ENCODE measurements at places on chromosomes 6 and 20.
A peak's percentile ranks its signal among the peaks of the same experiment; 100 is the strongest.

- DNase-seq, result no peak
Observed at GRCh38 chr6:126344181-126344580, 4.3 kb downstream of the CENPW start.

DNA sequence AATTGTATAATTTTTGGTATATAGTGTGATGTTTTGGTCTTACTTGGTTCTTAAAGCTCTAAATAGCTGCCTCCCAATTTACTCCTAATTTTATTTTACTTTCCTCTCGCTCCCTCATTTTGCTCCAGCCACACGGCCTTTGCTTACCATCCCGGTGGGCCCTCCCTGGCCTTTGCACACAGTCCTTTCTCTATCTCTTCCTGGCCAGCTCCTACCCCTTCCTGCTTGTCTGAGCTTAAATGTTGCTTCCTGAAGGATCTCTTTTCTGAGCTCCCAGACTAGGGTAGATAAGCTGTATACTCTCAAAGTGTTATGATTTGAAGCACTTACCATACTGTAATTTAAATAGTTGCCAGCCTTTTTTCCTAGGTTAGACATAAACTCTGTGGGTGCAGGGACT lies 121.7 kb downstream of the UTRN start:
- DNase-seq, result no peak

DNA sequence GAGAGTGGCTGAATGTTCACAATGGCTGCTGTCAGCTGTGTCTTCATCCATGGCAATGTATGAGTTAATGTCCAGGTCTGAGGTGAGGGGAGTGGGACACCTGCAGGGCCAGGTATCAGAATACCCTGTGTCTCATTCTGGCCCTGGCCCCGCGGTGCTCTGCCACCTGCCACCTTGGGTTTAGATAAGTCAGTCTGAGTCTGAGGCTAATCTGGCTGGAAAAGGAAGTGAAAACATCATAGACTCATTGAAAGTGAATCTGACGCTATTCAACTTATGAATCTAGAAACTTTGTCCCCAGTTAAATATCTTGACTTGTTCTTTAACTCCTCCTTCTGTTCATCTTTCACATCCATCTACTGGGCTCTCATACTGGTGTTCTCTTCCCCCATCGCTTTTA lies 267.1 kb upstream of the JAG1 start:
- DNase-seq, result no peak

DNA sequence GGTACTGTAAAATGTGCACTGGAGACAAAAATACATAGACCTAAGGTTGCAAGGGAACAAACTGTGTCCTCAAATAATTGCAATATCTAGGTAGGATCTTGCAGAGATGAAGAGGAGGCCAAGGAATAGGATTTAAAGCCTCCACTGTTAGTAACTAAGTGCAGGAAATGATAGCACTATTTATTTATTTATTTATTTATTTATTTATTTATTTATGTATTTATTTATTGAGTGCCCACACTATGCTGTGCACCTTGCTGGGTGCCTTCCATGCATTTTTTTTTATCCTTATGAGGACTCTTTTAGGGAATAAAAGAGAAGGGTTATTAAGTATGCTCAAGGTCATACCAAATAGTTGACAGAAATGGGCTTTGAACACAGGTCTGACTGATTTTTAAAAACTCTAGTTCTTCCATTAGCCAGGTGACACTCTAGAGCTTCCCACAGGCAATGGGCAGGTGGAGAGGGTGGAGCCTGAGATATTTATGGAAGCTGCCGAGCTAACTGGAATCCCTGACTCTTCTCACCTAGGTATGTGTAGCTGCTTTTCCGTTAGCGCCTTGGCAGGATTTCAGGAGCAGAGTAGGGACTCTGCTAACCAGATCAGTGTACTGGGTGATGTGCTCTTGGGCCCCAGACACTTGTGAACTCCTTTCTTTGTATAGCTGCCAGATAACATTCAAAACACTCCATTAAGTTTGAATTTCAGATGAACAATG lies 12.8 kb upstream of the NUP153 start:
- DNase-seq, result no peak

- DNase-seq, result no peak
Observed at GRCh38 chr6:158906926-158907325, 87.8 kb upstream of the EZR start.

DNA sequence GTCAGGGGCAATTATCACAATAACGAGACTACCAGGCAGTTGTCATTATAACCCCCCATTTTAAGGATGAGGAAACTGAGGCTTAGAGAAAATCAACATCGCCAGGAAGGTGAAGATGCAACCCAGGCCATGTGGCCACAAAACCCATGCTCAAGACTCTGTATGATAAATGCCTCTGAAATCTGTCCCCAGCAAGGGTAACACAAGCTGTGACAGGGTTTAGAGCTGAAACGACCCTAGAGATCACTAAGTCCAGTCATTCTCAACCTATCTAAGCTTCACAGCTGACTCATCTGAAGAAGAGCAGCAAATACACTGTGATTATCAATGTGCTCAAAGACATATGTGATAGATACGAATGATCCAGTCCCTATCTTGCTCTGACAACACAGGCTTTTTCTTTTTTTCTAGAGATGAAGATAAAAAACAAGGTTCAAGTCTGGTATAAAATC lies 47.0 kb downstream of the ARHGAP18 start:
- no peak for DNase-seq

DNA sequence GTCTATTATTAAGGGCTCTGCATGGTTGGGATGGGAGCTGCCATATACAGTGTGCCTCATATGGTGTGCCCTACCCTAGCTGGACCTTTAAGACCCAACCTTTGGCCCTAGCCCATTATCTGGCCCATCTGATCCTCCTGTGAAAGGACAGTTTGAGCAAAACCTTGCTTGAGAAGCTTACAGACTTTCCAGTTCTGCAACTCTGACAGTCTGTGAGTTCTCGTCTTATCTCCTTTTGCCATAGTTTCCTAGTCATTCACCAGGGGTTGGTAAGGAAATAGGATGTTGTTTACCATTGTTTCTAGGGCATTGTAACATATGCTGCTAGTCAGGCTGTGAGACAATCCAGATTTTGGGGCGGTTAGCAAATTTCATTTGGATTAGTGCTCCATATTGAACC lies 17.2 kb downstream of the CTNNBL1 start:
- DNase-seq, result no peak

GRCh38 chr6:106574741-106575458 lies 54.4 kb downstream of the RTN4IP1 start:
- DNase-seq, result no peak

DNA sequence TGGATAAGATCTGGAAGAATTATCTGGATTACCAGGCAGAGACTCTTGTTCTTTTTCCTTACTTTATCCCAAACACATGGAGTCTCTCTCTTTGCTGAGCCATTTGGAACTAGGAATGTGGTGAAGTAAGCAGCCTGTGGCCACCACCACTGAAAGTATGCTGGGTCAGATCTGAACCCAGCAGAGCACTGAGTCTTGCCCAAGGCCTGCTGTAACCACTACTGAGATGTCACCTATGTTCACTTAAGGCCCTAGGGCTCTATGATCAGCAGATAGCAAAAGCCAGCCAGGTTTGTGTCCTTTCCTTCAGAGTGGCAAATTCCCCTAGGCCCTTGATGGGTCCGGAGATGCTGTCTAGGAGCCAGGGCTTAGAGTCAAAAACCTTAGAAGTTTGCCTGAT lies 103.3 kb upstream of the PLN start:
- no peak for DNase-seq

DNA sequence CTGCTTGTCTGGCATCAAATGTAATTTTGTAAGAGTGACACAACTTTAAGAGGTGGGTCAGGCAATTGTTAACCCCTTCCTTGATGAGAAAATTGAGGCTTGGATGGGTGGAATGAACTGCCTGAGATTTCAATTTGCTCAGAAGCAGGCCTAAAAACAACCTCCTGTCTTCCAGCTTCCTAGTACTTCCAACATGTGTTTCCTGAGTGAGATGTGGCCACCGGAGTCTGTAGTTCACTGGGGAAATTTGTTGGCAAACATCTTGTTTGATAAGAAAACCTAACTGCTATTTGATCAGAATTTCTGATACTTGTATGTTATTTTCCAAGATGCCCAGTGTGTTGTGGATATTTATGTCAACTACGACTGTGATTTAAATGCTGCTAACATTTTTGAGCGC lies 51.3 kb downstream of the ARFGEF2 start:
- no peak for DNase-seq

GRCh38 chr20:10432079-10432478 lies 1.9 kb downstream of the MKKS start:
- DNase-seq, result no peak

DNA sequence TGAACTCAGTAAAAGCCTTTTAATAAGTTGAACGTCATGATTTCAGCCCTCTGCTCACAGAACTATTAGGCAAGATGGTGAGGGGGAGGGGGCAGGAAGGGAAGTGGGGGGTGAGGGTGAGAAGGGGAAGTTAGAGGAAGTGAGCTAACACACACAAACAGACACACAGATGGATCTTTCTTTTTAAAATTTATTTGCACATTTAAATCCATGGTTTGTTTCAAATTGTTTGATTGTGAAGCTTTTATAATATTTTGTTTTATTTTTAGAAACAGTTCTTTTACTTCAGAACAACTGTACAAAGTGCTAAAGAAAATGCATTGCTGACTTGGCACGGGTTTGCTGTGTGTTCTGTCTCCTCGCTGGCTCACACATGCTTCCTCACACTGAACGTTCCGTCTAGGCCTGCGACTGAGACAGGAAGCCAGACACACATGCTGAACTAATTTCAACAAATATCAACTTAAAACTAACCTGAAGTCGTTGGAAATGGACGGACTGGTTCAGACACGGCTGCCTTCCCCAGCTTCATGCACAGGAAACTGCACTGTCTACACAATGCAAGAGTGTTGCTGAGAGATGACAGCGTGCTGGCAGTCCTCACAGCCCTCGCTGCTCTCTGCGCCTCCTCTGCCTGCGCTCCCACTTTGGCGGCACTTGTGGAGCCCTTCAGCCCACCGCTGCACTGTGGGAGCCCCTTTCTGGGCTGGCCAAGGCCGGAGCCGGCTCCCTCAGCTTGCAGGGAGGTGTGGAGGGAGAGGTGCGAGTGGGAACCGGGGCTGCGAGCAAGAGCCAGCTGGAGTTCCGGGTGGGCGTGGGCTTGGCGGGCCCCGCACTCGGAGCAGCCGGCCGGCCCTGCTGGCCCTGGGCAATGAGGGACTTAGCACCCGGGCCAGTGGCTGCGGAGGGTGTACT lies 8.1 kb upstream of the ZBP1 start:
- DNase-seq, result peak; percentile 21

DNA sequence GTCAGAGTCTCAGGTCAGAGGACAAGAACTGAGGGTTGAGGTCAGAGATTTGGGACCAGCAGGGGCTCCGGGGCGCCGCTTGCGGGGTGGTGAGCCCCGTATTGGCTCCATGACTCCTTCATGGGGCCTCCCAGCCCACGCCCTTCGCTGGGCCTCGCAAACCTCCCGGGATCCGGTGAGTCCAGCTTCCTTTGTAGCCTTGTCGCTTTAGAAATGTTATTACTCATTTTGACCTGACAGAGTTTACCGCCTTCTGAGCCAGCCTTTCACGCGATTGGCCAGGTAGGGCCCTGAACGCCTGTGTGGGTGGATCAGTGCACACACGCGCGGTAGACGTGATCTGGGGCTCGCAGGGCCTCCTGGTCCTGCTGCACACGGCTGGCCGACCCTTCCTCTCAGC lies 181.1 kb downstream of the ERMARD start:
- DNase-seq, result no peak

DNA sequence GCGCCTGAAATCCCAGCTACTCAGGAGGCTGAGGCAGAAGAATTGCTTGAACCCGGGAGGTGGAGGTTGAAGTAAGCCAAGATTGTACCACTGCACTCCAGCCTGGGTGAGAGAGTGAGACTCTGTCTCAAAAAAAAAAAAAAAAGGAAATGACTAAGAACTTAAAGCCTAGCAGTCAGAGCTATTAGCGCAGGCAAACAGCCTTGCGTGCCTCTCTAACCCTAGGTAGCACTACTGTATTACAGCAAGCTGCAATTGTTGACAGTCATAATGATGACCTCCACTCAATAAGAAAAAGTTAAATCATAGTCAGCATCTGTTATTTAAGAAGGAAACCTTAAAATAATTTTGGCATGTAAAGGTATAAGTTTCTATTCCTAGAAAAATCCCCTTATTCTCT lies 14.4 kb downstream of the GSS start:
- DNase-seq, result no peak

DNA sequence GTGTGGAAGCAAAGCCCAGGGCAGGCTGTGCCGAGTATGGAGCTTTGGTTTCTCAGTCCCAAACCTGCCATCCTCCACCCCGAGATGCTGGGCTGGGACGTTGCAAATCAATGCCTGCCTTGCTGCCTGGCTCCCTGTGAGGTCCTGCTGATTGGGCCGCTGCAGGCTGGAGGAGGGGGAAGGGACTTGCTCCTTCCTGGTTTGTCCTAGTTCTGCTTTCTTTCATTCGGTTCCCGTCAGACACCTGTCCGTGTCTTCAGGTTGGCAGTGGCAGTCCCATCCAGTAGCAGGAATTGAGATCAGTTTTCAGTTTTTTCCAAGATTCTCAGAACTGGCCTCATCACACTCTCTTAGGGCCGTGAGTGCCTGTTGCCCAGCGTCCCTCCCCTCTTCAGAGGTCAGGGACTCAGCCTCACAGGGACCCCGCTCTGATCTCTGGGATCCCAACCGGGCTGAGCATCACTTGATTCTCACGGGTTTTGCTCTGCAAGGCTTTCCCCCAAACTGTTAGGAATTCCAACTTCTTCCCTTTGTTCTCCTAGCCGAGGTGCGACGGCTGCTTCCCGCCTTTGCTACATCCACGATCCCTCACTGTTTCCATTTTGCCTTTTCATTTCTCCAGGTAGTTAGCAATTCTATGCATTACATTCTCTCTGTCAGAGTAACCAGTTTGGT lies 24.2 kb upstream of the TAGAP start:
- no peak for DNase-seq

Measured in T-helper 2 cell treated with Interferon-gamma antibody and Interleukin-4, amounts not matched to agents 5 μg/mL and 100 μg/mL, for 36 hours (primary cell).